ENCODE measurements at places on chromosomes 7 and 10.

DNA sequence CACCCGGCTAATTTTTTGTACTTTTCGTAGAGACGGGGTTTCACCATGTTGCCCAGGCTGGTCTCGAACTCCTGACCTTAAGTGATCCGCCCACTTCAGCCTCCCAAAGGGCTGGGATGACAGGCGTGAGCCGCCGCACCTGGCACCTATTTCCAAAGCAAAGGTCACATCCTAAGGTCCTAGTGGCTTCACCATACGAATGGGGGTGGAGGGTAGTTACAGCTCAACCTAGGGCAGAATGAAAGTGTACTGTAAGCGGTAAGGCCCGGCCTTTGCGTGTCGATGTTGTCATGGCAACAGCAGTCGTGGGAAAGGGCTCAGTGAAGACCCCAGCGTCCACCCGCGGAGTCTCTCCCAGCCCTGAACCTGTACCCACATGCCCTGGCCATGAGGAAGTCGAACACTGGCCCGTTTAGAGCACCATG is 1.6 kb upstream of the COX19 start:
- DNase-seq = no peak

DNA sequence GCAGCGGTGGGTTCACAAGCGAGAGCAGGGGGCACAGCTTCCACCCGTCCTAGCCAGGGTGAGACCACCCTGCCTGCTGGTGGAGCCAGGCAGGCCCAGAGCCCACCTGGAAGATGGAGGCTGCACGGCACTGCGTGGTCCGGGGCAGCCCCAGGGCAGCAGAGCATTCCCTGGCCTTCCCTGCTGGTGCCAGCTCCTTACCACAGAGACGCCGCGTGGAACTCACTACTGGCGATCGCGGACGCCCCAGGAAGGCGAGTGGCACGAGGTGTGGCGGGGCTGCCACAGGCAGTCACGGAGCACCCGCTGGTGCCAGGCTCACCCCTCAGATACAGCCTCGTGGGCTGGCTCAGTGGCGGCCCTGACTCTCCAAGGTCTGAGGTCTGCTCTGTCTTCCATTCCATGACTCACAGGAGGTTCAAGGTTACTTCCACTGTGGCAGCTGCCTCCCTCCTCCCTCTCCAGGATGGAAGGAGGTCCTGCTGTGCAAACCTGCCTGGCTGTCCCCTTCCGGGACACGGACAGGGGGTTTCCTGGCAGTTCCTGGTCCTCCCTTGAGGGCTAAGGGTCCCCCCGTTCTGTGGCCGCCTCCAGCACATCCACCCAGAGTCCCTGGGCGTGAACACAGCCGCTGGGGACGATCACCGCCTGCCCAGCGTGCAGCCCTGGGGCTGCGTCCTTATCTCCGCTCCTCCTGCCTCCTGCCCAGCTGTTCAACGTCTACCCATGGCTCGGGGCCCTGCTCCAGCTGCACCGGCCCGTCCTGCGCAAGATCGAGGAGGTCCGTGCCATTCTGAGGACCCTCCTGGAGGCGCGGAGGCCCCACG is 3.1 kb downstream of the CYP2W1 start:
- no peak for DNase-seq

- DNase-seq = no peak
These were observed 67.3 kb upstream of the UCN3 start for GRCh38 chr10:5297466-5297865.

GRCh38 chr10:120824881-120825309 is 26.3 kb upstream of the WDR11 start:
- DNase-seq = peak; percentile 12

- no peak for DNase-seq
These were observed 187.3 kb upstream of the PRSS58 start for GRCh38 chr7:142445019-142445686.

DNA sequence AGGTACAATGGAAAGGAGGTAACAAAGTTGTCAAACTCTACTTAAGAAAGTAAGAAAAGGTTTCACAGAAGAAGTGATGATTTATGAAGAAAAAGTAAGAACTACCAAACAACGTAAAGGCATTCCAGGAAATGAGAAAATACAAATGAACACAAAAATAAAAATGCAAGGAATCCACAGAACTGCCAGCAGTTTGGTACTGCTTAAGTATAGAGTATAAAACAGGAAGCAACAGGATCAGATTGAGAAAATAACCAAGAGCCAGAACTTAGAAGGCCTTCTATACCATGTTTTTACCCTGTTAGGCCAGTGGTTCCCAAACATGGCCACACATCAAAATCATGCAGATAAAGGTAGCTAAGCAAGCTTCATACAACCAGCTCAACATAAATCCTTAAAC is 9.2 kb downstream of the NDUFA5 start:
- DNase-seq = no peak

DNA sequence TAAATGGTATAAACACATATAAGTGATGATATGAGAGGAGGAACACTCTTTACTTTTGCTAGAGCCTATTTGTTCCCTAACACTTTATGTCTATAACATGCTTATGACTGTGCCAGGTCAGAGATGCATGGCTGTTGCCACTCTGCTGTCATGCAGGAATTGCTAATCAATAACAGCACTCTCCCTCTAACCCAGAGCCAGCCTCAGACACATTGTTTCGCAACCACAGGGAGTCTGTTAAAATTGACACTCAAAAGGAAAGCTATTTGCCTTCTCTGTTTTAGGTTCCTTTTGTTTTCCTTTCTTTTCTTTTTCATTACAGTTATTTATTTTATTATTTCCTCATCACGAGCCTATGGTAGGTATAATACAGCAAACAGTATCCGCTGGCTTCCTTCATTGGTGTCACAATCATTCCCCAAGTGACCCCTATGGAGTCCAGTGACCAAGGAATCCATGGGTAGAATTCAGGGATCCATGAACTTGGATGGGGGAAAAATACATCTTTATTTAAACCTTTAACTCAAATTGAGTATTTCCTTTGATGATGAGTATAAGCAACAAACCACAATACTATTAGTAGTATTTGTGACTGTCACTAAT is 6.8 kb downstream of the PON2 start:
- no peak for DNase-seq

- no peak for DNase-seq
These were observed 75.7 kb downstream of the SPAG6 start for GRCh38 chr10:22420787-22421517.
